ENCODE measurements at places on chromosomes 11 and 22. TPM values are rescaled to one million over a fixed set of nuclear protein-coding genes. Genes with fewer than 3 reads are reported as not detected.

The FXYD2 gene
- 0.44 TPM for total RNA-seq

DNA sequence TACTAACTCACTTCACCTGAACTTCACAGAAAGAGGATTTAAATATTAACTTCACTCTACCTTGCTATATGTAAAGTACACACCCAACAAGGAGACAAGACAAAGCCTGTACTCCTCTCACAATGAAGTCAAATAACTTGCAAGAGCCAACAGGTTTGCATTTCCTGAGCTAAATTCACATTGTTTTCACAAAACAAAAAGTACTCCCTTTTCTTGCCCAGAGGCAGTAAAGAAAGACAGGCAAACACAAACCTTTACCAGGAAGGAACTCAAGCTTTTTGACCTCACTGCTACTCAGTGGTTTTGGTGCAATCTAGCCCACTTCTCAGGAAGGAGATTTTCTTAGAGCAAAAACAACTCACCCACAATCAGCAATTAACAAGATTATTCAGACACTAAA lies 15.7 kb downstream of the USP28 start:
- DNase-seq: no peak
- H3K4me3 ChIP-seq: no peak overlapping the region
- H3K27me3 ChIP-seq: no peaks in the 10 kb centered on the region
- H3K27ac ChIP-seq: no peak overlapping the region
- H3K36me3 ChIP-seq: no peaks in the 10 kb centered on the region

DNA sequence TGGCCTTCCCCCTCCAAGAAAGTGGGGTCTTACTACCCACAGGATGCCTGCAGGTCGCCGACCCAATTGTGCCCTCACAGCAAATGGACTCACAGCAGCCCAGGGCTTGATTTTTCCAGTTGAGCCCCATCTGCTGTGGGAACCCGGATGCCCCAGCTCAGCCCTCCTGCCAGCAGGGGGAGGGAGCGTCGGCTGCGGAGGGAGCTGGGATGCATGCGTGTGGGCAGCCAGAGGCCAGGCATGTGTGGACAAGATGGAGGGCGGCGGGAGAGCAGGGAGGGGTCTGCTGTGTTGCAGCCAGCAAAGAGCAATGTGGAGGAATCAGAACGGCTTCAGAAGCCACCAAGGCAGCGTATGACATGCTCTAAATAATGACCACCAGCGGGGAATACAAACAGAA lies 41.0 kb upstream of the EIF3D start:
- peaks cover 12% of the 10 kb centered on the region for H3K4me1 ChIP-seq
- peaks cover 11% of the 10 kb centered on the region for H3K27me3 ChIP-seq
- DNase-seq: peak; percentile 70
- H3K36me3 ChIP-seq: no peaks in the 10 kb centered on the region
- no peak overlapping the region for H3K4me3 ChIP-seq

- no peak overlapping the region for H3K4me3 ChIP-seq
- no peak overlapping the region for H3K27ac ChIP-seq
- peaks cover 35% of the 10 kb centered on the region for H3K36me3 ChIP-seq
- H3K4me1 ChIP-seq: no peaks in the 10 kb centered on the region
- peaks cover 3% of the 10 kb centered on the region for H3K27me3 ChIP-seq
Observed at GRCh38 chr11:71502871-71503435, 24.1 kb upstream of the KRTAP5-7 start.

DNA sequence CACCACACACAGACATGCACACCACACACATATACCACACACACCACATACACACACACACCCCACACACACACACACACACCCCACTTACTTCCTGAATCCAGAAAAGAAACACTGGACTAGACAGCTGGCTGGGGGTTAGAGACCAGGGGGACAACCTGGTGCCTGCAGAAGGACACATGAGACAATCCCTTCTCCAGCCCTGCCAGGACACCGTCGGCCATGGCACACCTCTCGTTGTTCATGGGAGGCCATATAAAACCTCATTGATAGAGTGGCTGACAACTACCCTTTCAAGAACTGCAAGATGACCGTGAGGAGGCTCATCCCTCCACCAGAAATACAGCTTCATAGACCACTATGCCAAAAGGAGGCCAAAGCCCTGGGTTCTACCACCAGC lies 54.3 kb downstream of the IGSF9B start:
- H3K4me1 ChIP-seq: peaks cover 3% of the 10 kb centered on the region
- no peak overlapping the region for H3K27ac ChIP-seq
- H3K4me3 ChIP-seq: no peak overlapping the region
- H3K27me3 ChIP-seq: peaks cover 17% of the 10 kb centered on the region

GRCh38 chr11:102237096-102237735 lies 80.1 kb upstream of the BIRC3 start:
- no peaks in the 10 kb centered on the region for H3K27me3 ChIP-seq
- H3K36me3 ChIP-seq: no peaks in the 10 kb centered on the region
- H3K4me1 ChIP-seq: no peaks in the 10 kb centered on the region
- H3K4me3 ChIP-seq: no peak overlapping the region
- no peak for DNase-seq

GRCh38 chr11:122264121-122264520 lies 148.1 kb upstream of the BLID start:
- no peaks in the 10 kb centered on the region for H3K27me3 ChIP-seq
- DNase-seq: no peak
- no peaks in the 10 kb centered on the region for H3K36me3 ChIP-seq
- no peak overlapping the region for H3K4me3 ChIP-seq
- H3K4me1 ChIP-seq: no peaks in the 10 kb centered on the region
- no peak overlapping the region for H3K27ac ChIP-seq

DNA sequence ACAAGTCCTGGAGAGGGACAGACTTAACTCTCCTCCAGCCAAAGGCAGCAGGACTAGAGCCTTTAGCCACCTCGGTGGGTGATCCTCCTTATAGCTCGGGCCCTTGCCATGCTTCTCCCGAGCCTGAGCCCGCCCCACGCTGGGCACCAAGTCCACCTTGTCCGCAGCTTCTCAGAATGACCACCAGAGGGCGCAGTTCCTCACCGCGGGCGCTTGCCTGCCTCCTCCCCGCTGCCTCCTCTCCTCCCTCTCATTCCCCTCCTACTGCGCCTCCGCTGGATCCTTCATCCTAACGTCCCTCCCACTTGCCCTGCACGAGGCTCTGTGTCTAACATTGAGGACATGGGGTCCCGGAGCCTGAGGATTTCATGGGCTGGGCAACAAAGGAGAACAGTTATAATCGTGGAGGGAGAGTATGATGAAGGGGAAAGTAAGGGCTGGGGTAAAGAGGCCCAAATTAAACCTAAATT lies 11.3 kb upstream of the MOGAT2 start:
- no peaks in the 10 kb centered on the region for H3K4me1 ChIP-seq
- peak; percentile 71 for DNase-seq
- H3K27me3 ChIP-seq: peaks cover 2% of the 10 kb centered on the region
- H3K4me3 ChIP-seq: no peak overlapping the region
- peaks cover 12% of the 10 kb centered on the region for H3K36me3 ChIP-seq
- no peak overlapping the region for H3K27ac ChIP-seq

GRCh38 chr11:120884154-120885020 lies 139.5 kb upstream of the TBCEL start:
- H3K27me3 ChIP-seq: peaks cover 2% of the 10 kb centered on the region
- no peaks in the 10 kb centered on the region for H3K36me3 ChIP-seq
- no peaks in the 10 kb centered on the region for H3K4me1 ChIP-seq
- H3K4me3 ChIP-seq: no peak overlapping the region
- DNase-seq: no peak
- H3K27ac ChIP-seq: no peak overlapping the region

GRCh38 chr11:103901656-103902055 lies 134.8 kb upstream of the DDI1 start:
- no peak for DNase-seq
- H3K4me1 ChIP-seq: no peaks in the 10 kb centered on the region
- no peak overlapping the region for H3K4me3 ChIP-seq

GRCh38 chr22:47107431-47107830 lies 345.0 kb downstream of the TBC1D22A start:
- no peak overlapping the region for H3K4me3 ChIP-seq
- H3K27ac ChIP-seq: no peak overlapping the region
- DNase-seq: no peak
- H3K36me3 ChIP-seq: no peaks in the 10 kb centered on the region
- H3K4me1 ChIP-seq: peaks cover 3% of the 10 kb centered on the region
- H3K27me3 ChIP-seq: peaks cover 4% of the 10 kb centered on the region

- no peak overlapping the region for H3K27ac ChIP-seq
- no peaks in the 10 kb centered on the region for H3K36me3 ChIP-seq
- DNase-seq: no peak
- H3K4me1 ChIP-seq: no peaks in the 10 kb centered on the region
- no peak overlapping the region for H3K4me3 ChIP-seq
Observed at GRCh38 chr11:128451652-128452470, 135.5 kb downstream of the ETS1 start.

DNA sequence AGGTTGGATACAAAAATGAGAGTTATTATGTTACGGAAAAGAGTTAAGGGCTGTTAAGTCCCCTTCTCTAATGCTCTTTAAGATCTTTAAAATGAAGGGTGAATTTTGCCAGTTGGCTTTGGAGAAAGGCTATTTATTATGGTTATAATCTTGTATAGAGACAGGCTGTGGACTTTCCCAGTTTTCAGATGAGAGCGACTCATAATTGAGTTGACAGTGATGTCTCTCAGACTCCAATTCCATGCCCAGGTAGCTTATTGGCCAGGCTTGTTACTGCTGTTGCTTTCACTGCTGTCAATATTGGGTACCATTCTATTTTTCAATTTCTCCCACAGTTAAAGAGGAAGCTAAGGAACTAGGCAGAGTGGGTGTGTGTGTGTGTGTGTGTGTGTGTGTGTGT lies 13.1 kb downstream of the ENDOD1 start:
- peaks cover 7% of the 10 kb centered on the region for H3K4me1 ChIP-seq
- H3K4me3 ChIP-seq: no peak overlapping the region
- no peak overlapping the region for H3K27ac ChIP-seq
- DNase-seq: no peak
- H3K27me3 ChIP-seq: no peaks in the 10 kb centered on the region
